ENCODE measurements at places on chromosomes 7 and 10. TPM values are rescaled to one million over a fixed set of nuclear protein-coding genes. Genes with fewer than 3 reads are reported as not detected.
A peak's percentile ranks its signal among the peaks of the same experiment; 100 is the strongest.

GRCh38 chr7:67105377-67105776 lies 108.7 kb downstream of the TYW1 start:
- no peak overlapping the region for H3K4me3 ChIP-seq
- H3K36me3 ChIP-seq, result no peaks in the 10 kb centered on the region
- no peaks in the 10 kb centered on the region for H3K4me1 ChIP-seq
- H3K27me3 ChIP-seq, result no peaks in the 10 kb centered on the region
- no peak overlapping the region for H3K27ac ChIP-seq
- DNase-seq, result peak; percentile 1

- no peak for DNase-seq
- H3K27ac ChIP-seq, result no peak overlapping the region
- no peak overlapping the region for H3K4me3 ChIP-seq
- no peaks in the 10 kb centered on the region for H3K27me3 ChIP-seq
- peaks cover 15% of the 10 kb centered on the region for H3K4me1 ChIP-seq
- H3K36me3 ChIP-seq, result no peaks in the 10 kb centered on the region
Observed at GRCh38 chr7:111162692-111163091, 71.8 kb downstream of the LRRN3 start.

DNA sequence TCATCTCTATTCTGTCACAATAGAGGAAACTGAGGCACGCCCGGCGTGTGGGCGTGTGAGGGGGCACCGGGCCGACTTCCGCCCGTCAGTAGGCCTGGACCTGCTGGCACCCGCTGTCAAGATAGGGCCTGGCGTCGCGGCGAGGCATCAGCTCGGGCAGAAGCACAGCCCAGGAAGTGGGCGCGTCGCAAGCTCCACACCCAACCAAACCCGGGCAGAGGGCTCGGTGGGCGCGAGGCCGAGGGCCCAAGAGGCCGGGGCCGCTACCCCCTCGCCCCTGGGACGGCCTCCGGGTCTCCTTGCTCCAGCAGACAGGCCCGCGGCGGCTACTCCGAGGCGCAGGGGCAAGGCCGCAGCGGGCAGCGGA lies 91.2 kb downstream of the SPAG6 start:
- peaks cover 37% of the 10 kb centered on the region for H3K4me1 ChIP-seq
- peak overlapping the region; percentile 85 for H3K27ac ChIP-seq
- H3K27me3 ChIP-seq, result no peaks in the 10 kb centered on the region
- H3K4me3 ChIP-seq, result peak overlapping the region; percentile 88

STEAP4 gene
- not detected for total RNA-seq

- H3K27ac ChIP-seq, result no peak overlapping the region
- no peak overlapping the region for H3K4me3 ChIP-seq
- peaks cover 25% of the 10 kb centered on the region for H3K4me1 ChIP-seq
- DNase-seq, result no peak
- H3K36me3 ChIP-seq, result no peaks in the 10 kb centered on the region
Observed at GRCh38 chr7:32037650-32038198, 32.5 kb downstream of the PDE1C start.

- H3K27me3 ChIP-seq, result no peaks in the 10 kb centered on the region
- no peaks in the 10 kb centered on the region for H3K4me1 ChIP-seq
- no peaks in the 10 kb centered on the region for H3K36me3 ChIP-seq
- no peak overlapping the region for H3K4me3 ChIP-seq
- no peak overlapping the region for H3K27ac ChIP-seq
Observed at GRCh38 chr7:19464241-19464640, 244.6 kb downstream of the POLR1F start.

GRCh38 chr7:71733107-71733870 lies 601.3 kb downstream of the GALNT17 start:
- no peaks in the 10 kb centered on the region for H3K4me1 ChIP-seq
- H3K36me3 ChIP-seq, result no peaks in the 10 kb centered on the region
- H3K4me3 ChIP-seq, result no peak overlapping the region
- no peaks in the 10 kb centered on the region for H3K27me3 ChIP-seq
- H3K27ac ChIP-seq, result no peak overlapping the region

DNA sequence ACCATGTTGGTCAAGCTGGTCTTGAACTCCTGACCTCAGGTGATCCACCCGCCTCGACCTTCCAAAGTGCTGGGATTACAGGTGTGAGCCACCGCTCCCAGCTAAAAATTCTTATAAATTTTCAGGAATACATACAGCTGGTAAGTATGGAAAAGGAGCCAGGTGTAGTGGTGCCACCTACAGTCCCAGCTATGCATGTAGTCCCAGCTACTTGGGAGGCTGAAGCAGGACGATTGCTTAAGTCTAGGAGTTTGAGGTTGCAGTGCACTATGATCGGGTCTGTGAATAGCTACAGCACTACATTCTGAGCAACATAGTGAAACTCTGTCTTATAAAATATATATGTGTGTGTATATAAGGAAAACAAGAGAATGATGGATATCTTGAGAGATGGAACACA lies 19.0 kb downstream of the LDB1 start:
- DNase-seq, result no peak
- H3K36me3 ChIP-seq, result no peaks in the 10 kb centered on the region
- no peaks in the 10 kb centered on the region for H3K27me3 ChIP-seq
- H3K4me1 ChIP-seq, result no peaks in the 10 kb centered on the region
- no peak overlapping the region for H3K4me3 ChIP-seq

GRCh38 chr10:117461766-117462423 lies 80.7 kb upstream of the EMX2 start:
- DNase-seq, result peak; percentile 99
- H3K27ac ChIP-seq, result peak overlapping the region; percentile 99
- no peaks in the 10 kb centered on the region for H3K27me3 ChIP-seq
- H3K36me3 ChIP-seq, result no peaks in the 10 kb centered on the region

DNA sequence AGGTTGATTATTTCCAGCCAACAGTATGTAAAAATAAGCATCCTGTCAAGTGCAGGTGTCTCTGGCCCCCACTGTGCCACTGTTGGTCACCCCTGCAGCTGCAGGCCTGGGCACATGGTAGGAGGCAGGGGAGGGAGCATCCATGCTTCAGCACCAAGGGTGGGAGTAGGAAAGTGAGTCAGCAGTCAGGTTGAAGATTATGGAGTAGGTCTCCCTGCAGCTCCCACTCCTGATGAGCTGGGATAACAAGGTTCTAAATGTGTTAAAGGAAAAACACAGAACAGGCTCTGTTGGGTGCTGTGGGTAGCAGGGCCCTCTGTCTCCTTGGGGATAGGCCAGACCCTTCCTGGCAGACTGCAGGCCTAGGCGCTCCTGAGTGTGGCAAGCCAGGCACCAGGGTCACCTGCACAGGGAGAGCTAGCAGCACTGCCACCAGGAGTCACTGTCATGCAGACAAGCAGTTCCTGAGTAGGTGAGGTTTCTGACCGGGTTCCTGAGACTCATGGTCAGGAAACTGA lies 59.3 kb downstream of the NUDCD3 start:
- no peaks in the 10 kb centered on the region for H3K36me3 ChIP-seq
- H3K27ac ChIP-seq, result no peak overlapping the region
- no peaks in the 10 kb centered on the region for H3K27me3 ChIP-seq
- no peak overlapping the region for H3K4me3 ChIP-seq
- no peak for DNase-seq

GRCh38 chr10:118028619-118029018 lies 18.1 kb downstream of the RAB11FIP2 start:
- DNase-seq, result no peak
- no peak overlapping the region for H3K27ac ChIP-seq
- no peak overlapping the region for H3K4me3 ChIP-seq

GRCh38 chr10:125226005-125226404 lies 65.6 kb upstream of the CTBP2 start:
- H3K4me1 ChIP-seq, result peaks cover 2% of the 10 kb centered on the region
- H3K36me3 ChIP-seq, result no peaks in the 10 kb centered on the region
- DNase-seq, result no peak
- no peaks in the 10 kb centered on the region for H3K27me3 ChIP-seq
- no peak overlapping the region for H3K27ac ChIP-seq

Measured in GM23248 (cell line).